Adipose tissue (tissue), 3 donors: ENCODE measurements at places on chromosomes 5 and 9. TPM values are rescaled to one million over a fixed set of nuclear protein-coding genes. Genes with fewer than 3 reads are reported as not detected.

The WWC1 gene
- polyA plus RNA-seq: 4.8 TPM

The PCDHGA3 gene
- 0.82 TPM for polyA plus RNA-seq

The WNT8A gene
- not detected for polyA plus RNA-seq

The RAB3C gene
- polyA plus RNA-seq: 5.5 TPM

The TTC39B gene
- 1.2 TPM for polyA plus RNA-seq

The LHX3 gene
- polyA plus RNA-seq: 0.02 TPM

The INSL6 gene
- not detected for polyA plus RNA-seq

The TXNDC8 gene
- polyA plus RNA-seq: not detected

The PCDHGC5 gene
- polyA plus RNA-seq: 0.56 TPM

The C9orf43 gene
- polyA plus RNA-seq: 0.45 TPM

The CBY3 gene
- polyA plus RNA-seq: not detected
